Chondrocyte (in vitro differentiated cells): ENCODE measurements at places on chromosomes 12 and 14. TPM values are rescaled to one million over a fixed set of nuclear protein-coding genes. Genes with fewer than 3 reads are reported as not detected.

DNA sequence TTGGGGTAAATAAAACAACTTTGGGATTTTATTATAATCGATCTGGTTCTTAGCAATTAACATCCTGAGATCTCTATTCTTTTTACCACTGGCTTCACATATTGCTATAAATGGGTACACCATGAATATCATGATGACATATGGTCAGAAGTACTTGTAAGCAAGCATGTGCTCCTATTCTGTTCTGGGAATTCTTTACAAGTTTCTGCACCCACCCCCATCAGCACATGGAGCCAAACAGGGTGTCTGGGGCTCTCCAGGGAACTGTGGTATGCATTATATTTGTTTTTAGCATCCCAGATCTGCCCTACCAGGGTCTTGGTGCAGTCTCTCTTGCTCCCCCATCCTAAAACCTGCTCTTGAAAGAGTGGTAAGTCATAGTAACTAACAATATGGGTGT is 31.3 kb downstream of the DMAC2L start:
- peak overlapping the region; percentile 80 for H3K27ac ChIP-seq
- no peak overlapping the region for H3K4me3 ChIP-seq
- H3K36me3 ChIP-seq: no peaks in the 10 kb centered on the region
- DNase-seq: no peak

DNA sequence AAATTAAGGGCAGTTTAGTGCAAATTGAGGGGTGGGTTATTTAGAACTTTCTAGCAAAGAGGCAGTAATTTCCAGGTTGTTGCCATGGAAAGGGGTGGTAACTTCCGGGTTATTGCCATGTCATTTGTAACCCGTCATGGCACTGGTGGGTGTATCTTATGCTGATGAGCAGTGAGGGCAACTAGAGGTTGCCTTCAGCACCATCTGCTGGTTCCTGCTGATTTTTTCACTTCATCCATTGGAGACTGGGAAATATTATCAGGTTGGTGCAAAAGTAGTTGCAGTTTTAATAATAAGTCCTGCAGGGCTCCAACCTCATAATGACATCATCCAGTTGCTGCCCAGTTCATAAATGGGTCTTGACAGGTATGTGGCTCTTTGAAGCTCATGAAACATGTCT is 24.4 kb upstream of the SERPINA4 start:
- peaks cover 15% of the 10 kb centered on the region for H3K4me1 ChIP-seq
- H3K27ac ChIP-seq: no peak overlapping the region
- no peaks in the 10 kb centered on the region for H3K27me3 ChIP-seq
- no peak overlapping the region for H3K4me3 ChIP-seq
- no peaks in the 10 kb centered on the region for H3K36me3 ChIP-seq

DNA sequence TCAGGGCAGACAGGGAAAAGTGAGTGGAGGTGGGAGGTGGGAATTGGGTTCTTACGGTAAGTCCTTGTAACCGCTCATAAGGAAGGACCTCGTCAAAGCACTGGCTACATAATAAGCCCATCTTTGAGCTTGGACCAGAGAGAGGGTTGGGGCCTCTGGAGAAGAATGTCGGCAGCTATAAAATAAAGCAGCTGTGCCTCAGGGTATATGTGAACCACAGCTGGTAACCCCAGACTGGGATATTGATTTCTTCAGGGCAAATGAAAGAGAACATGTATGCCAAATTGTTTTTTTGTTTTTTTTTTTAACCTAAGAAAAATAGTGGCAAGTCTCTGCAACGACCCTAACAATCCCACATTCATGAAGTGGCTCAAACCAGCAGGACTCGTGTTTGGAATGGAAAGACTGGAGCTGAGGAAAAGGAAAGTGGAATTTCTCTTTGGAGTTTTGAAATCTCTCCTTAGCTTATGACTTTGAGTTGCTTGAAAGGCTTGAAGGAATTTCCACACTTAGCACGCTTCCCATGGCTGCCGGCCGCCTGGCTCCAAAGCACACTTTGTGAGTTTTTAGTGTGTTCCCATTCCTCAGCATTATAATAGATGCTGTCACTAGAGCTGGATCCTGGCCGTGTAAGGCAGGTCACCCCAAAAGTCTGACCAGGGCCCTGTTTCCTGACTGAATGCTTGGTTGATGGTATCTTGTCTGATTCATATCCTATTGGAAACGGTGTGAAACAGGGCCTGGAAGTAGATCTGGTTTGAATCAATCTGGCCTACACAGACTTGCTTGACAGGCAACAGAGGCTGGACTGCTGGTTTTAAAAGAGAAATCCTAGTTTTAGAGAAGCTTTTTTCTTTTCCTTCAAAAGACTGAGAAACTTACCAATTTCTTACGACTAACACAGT is 244.7 kb downstream of the MSRB3 start:
- H3K4me1 ChIP-seq: peaks cover 18% of the 10 kb centered on the region
- H3K27me3 ChIP-seq: no peaks in the 10 kb centered on the region
- H3K4me3 ChIP-seq: no peak overlapping the region

DNA sequence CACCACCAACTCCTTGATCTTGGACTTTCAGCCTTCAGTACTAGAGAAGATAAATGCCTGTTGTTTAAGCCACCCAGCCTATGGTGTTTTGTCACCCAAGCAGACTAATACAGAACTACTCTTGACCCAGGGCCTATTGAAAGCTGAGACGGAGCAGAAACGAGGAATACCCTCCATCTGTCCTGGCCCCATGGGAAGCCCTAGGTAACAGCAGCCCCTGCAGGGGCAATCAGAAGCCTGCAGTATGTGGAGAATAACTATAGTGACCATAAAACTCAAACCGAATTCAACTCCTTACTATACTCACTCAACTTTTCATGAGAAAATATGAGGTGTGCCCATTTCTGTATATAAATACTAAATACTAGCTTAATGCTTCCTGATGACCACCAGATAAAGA is 307.4 kb downstream of the NUAK1 start:
- no peaks in the 10 kb centered on the region for H3K27me3 ChIP-seq
- no peak overlapping the region for H3K27ac ChIP-seq
- DNase-seq: no peak
- H3K4me1 ChIP-seq: peaks cover 4% of the 10 kb centered on the region
- no peaks in the 10 kb centered on the region for H3K36me3 ChIP-seq

- H3K27ac ChIP-seq: no peak overlapping the region
- no peak for DNase-seq
- H3K4me3 ChIP-seq: peak overlapping the region; percentile 71
- peaks cover 45% of the 10 kb centered on the region for H3K27me3 ChIP-seq
- H3K4me1 ChIP-seq: peaks cover 19% of the 10 kb centered on the region
These were observed 717 bp downstream of the WNT10B start for GRCh38 chr12:48970702-48971334.

GRCh38 chr14:58107947-58108552 is 44.0 kb downstream of the ARMH4 start:
- no peaks in the 10 kb centered on the region for H3K27me3 ChIP-seq
- no peak overlapping the region for H3K27ac ChIP-seq
- no peaks in the 10 kb centered on the region for H3K36me3 ChIP-seq
- peaks cover 10% of the 10 kb centered on the region for H3K4me1 ChIP-seq
- H3K4me3 ChIP-seq: no peak overlapping the region
- no peak for DNase-seq

- H3K36me3 ChIP-seq: no peaks in the 10 kb centered on the region
- DNase-seq: no peak
- no peak overlapping the region for H3K4me3 ChIP-seq
- no peaks in the 10 kb centered on the region for H3K4me1 ChIP-seq
These were observed 294.3 kb downstream of the ALG10B start for GRCh38 chr12:38610808-38611350.

- H3K27me3 ChIP-seq: no peaks in the 10 kb centered on the region
- no peaks in the 10 kb centered on the region for H3K36me3 ChIP-seq
- no peak for DNase-seq
- peaks cover 3% of the 10 kb centered on the region for H3K4me1 ChIP-seq
- no peak overlapping the region for H3K27ac ChIP-seq
These were observed 75.0 kb upstream of the MAP1LC3B2 start for GRCh38 chr12:116483959-116484750.

DNA sequence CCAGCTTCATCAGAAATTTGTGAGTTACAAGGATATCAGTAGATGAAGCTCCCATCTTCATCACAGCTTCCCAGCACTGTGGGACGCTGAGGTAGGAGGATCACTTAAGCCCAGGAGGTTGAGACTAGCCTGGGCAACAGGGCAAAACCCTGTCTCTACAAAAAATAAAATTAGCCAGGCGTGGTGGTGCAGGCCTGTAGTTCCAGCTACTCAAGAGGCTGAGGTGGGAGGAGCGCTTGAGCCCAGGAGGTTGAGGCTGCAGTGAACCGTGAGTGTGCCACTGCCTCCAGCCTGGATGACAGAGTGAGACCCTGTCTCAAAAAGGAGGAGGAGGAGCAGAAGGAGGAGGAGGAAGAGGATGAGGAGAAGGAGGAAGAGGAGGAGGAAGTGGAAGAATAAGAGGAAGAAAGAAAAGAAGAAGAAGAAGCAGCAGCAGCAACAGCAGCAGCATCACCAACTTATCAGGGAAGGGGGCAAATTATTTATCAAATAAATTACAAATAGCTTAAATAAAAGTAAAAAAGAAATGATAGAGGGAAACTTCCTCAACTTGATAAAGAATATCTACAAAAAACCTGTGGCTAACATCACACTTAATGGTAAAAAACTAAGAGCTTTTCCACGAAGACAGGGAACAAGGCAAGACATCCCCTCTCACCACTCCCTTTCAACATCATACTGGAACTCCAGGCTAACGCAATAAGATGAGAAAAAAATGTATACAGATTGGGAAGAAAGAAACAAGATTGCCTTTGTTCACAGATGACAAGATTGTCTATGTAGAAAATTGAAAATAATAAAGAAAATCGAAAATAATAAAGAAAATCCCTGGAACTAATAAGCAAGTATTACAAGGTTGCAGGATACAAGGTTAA is 69.6 kb downstream of the NINJ2 start:
- peaks cover 1% of the 10 kb centered on the region for H3K36me3 ChIP-seq
- no peak overlapping the region for H3K27ac ChIP-seq
- H3K4me1 ChIP-seq: peaks cover 7% of the 10 kb centered on the region
- peaks cover 4% of the 10 kb centered on the region for H3K27me3 ChIP-seq

- peaks cover 2% of the 10 kb centered on the region for H3K36me3 ChIP-seq
- peak overlapping the region; percentile 92 for H3K27ac ChIP-seq
These were observed 5.2 kb downstream of the ANO4 start for GRCh38 chr12:100799770-100800169.

- H3K36me3 ChIP-seq: peaks cover 9% of the 10 kb centered on the region
- H3K4me3 ChIP-seq: no peak overlapping the region
- H3K27me3 ChIP-seq: peaks cover 28% of the 10 kb centered on the region
- no peaks in the 10 kb centered on the region for H3K4me1 ChIP-seq
These were observed 19.5 kb upstream of the TTC9 start for GRCh38 chr14:70622111-70622712.

GRCh38 chr12:68621472-68622081 is 10.9 kb downstream of the RAP1B start:
- peaks cover 79% of the 10 kb centered on the region for H3K4me1 ChIP-seq
- peak overlapping the region; percentile 85 for H3K27ac ChIP-seq
- H3K27me3 ChIP-seq: no peaks in the 10 kb centered on the region
- H3K4me3 ChIP-seq: no peak overlapping the region
- H3K36me3 ChIP-seq: peaks cover 4% of the 10 kb centered on the region

- H3K27me3 ChIP-seq: no peaks in the 10 kb centered on the region
- no peaks in the 10 kb centered on the region for H3K36me3 ChIP-seq
- no peaks in the 10 kb centered on the region for H3K4me1 ChIP-seq
- DNase-seq: no peak
These were observed 566.6 kb downstream of the RPS29 start for GRCh38 chr14:49019467-49020115.

- no peak overlapping the region for H3K27ac ChIP-seq
- DNase-seq: no peak
- no peaks in the 10 kb centered on the region for H3K36me3 ChIP-seq
- no peaks in the 10 kb centered on the region for H3K27me3 ChIP-seq
- peaks cover 5% of the 10 kb centered on the region for H3K4me1 ChIP-seq
- H3K4me3 ChIP-seq: no peak overlapping the region
These were observed 103.8 kb upstream of the PPM1H start for GRCh38 chr12:63038713-63039100.

GRCh38 chr12:63450816-63451215 is 217.5 kb downstream of the DPY19L2 start:
- H3K4me1 ChIP-seq: no peaks in the 10 kb centered on the region
- no peak overlapping the region for H3K27ac ChIP-seq
- H3K4me3 ChIP-seq: no peak overlapping the region
- H3K27me3 ChIP-seq: no peaks in the 10 kb centered on the region
- DNase-seq: no peak
- H3K36me3 ChIP-seq: no peaks in the 10 kb centered on the region

DNA sequence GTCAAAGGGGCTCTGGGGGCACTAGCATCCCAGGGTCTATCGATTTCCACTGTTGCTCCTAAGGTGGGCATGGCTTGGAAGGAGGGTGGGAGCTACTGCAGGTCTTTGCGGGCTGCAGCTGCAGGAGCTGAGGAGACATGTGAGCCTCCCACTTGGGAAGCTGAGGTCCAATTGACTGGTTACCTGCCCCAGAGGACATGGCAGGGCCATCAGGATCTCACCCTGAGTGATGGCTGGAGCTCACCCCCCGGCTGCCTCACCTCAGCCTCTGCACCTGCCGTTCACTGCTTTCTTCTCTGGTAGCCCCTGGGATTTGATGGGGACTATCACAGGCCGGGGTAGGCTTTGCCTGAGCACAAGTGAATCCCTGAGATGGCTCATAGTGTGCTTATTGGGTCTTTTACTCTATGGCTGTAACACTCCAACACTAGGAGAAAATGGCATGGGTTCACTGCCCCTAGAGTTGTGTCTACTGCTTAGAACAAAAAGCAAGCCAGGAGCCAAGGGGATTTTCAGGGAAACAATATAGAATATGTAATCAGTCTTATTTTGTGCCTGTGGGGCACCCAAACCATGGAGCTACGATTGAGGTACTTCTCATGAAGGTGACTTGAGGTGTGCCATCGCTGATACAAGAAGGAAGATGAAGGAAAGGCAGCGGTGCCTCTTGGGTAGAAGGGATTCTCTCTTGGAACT is 3.2 kb upstream of the KRT4 start:
- DNase-seq: no peak
- H3K36me3 ChIP-seq: no peaks in the 10 kb centered on the region
- H3K27me3 ChIP-seq: peaks cover 18% of the 10 kb centered on the region
- H3K4me3 ChIP-seq: no peak overlapping the region
- H3K4me1 ChIP-seq: peaks cover 17% of the 10 kb centered on the region

- H3K27ac ChIP-seq: no peak overlapping the region
- H3K4me1 ChIP-seq: peaks cover 10% of the 10 kb centered on the region
- peaks cover 19% of the 10 kb centered on the region for H3K36me3 ChIP-seq
- H3K4me3 ChIP-seq: no peak overlapping the region
- no peak for DNase-seq
- no peaks in the 10 kb centered on the region for H3K27me3 ChIP-seq
These were observed 62.1 kb downstream of the WDR20 start for GRCh38 chr14:102201776-102202175.

- DNase-seq: no peak
- H3K27me3 ChIP-seq: no peaks in the 10 kb centered on the region
- peaks cover under 1% of the 10 kb centered on the region for H3K36me3 ChIP-seq
- peak within 1 kb of the TSS; percentile 76 for H3K4me3 ChIP-seq
- peak within 1 kb of the TSS; percentile 86 for H3K27ac ChIP-seq
- H3K4me1 ChIP-seq: peaks cover 62% of the 10 kb centered on the region
These were observed at the start of gene ZNF219 for GRCh38 chr14:21098076-21098891. Gene ZNF219 (minus strand): TSS chr14:21098655. CDS start chr14:21093591, 5,064 bp downstream.

The NID2 gene
- 49.4 to 67.8 TPM (median 51.6 TPM) in 3 replicates for total RNA-seq

The LPAR5 gene
- 0.41 to 0.57 TPM (median 0.48 TPM) in 3 replicates for total RNA-seq

The IKZF4 gene
- 5.3 to 6.1 TPM (median 5.7 TPM) in 3 replicates for total RNA-seq

The RTN1 gene
- 0.32 to 0.44 TPM (median 0.34 TPM) in 3 replicates for total RNA-seq

The CTSG gene
- not detected in 3 replicates for total RNA-seq

The DDN gene
- total RNA-seq: 0.10 to 0.74 TPM (median 0.72 TPM) in 3 replicates

The ABCD2 gene
- 0.07 TPM in 1 of 3 replicates, not detected in the others for total RNA-seq

The ARID4A gene
- total RNA-seq: 14.0 to 23.7 TPM (median 19.1 TPM) in 3 replicates

The CCDC38 gene
- total RNA-seq: not detected in 3 replicates

The SSTR1 gene
- total RNA-seq: not detected in 3 replicates

The CCNB1IP1 gene
- total RNA-seq: 32.6 to 41.2 TPM (median 34.7 TPM) in 3 replicates

The ITGB7 gene
- 0.37 to 0.46 TPM in 2 of 3 replicates, not detected in the other for total RNA-seq

The GLIPR1L1 gene
- total RNA-seq: not detected in 3 replicates

The IL31 gene
- not detected in 3 replicates for total RNA-seq
